ENCODE measurements at places on chromosomes 7 and 10.

DNA sequence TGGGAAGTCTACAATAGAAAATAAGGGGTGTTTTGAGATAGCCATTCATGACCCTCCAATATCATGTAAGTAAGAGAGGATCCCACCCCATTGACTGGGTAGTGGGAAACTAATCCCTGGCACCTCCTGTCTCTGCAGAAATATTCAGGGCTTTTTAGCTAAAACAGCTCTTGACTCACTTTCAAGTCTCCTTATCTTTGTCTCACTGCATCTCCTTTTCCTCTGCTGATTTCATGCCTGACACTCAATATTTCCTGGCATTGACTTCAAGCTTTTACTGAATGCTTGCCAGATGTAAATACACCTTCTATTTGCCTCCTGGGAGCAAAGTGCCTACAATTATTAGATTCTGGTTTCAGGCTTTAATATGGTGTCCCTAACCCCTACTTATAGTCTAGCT is 57.1 kb downstream of the CHRM2 start:
- no peak for DNase-seq

GRCh38 chr10:43197834-43198681 is 59.8 kb downstream of the CSGALNACT2 start:
- DNase-seq: peak; percentile 52

DNA sequence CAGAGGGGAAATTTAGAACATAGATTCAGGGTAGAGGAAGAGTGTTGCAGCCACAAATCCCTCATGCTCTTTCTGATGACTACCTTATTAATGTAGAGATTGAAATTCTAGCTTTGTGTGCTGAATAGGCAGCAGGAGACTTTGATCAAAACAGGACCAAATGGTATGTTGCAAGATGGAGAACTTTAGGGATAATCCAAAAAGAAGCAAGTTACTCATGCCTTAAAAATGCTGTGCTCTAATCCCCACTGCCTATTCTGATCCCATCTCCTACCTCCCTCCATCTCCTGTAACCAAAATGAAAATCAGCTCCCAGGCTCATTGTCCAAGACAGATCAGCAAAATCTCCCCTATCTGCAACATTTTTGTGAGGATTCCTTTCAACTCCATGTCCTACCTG is 31.3 kb downstream of the CH25H start:
- no peak for DNase-seq

DNA sequence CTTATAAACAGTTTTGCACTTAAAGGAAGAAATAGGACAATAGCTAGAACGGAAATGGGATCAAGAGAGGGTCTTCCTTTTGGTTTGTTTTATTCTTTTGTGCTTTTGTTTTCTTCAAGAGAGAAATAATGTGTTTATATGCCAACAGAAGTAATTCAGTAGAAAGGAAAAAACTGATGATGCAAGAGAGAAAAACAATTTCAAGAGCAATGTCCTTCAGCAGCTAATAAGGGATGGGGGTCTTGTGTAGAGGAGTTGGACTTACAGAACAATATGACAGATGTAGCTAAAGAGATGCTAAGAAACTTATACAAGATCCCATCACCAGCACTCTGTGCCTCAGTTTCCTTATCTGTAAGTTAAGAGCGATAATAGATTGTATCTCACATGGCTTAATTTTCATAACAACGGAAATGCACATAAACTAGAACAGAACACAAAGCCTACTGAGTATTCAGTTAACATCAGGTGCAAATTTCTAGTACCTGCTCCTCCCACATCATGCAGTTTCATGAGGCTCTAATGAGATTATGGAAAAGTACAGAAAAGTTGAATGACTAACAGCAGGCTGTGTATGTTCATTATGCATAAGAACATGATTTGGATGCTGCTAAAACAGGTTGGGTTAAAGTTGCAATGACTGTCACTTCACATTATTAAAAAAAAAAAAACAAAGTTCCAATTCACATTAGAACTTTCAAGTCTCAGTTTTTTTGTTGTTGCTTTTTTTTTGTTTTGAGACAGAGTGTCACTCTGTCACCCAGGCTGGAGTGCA is 17.2 kb downstream of the HERPUD2 start:
- no peak for DNase-seq

DNA sequence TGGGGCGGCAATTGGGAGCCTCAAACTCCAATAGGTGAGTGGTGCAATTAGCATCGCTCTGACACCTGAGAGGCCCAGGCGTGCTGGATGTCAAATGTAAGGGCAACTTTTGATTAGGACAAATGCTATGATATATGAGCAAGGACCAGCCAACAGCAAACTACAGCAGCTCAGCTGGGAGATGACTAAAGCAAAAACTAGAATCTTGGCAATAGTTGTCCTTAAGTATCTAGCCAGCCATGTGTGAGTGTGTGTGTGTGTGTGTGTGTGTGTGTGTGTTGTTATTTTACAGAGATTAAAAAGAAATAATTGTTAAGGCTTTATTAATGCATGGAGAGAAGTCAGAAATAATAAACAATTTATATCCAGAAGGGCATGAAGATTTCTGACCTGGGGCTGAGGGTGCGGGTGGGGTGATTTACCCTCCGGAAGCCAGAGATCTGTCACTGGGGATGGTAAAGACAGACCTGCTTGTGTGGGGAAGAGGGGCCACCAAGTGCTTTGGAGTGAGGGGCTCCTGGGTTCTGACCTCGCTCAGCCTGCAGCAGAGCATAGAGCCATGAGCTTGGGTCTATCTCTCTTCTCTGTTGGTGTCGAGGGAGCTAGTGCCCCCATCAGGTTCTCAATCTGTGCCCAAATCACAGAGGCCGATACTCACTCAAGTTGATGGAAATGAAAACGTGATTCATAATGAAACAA is 77.3 kb downstream of the EMX2 start:
- no peak for DNase-seq

DNA sequence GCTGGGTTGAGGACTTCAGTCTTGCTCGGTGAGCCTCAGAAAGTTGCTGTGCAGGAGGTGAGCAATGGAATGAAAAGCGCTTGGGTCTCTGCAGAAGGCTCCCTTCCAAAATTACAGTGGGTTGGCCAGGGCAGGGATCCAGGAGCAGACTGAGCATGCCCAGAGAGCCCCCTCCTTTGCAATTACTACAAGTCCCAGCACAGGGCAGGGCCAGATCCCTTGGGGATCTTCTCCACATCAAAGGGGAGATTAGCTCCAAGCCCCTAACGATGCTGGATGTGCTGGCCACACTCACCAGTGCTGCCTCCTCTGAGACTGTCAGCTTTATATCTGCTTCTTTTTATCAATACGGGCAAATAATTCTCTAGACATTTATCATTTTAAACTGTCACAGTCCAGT is 337.5 kb downstream of the RPS24 start:
- DNase-seq: no peak

- no peak for DNase-seq
Measured at GRCh38 chr10:59873896-59874295, 32.5 kb downstream of the CCDC6 start.

DNA sequence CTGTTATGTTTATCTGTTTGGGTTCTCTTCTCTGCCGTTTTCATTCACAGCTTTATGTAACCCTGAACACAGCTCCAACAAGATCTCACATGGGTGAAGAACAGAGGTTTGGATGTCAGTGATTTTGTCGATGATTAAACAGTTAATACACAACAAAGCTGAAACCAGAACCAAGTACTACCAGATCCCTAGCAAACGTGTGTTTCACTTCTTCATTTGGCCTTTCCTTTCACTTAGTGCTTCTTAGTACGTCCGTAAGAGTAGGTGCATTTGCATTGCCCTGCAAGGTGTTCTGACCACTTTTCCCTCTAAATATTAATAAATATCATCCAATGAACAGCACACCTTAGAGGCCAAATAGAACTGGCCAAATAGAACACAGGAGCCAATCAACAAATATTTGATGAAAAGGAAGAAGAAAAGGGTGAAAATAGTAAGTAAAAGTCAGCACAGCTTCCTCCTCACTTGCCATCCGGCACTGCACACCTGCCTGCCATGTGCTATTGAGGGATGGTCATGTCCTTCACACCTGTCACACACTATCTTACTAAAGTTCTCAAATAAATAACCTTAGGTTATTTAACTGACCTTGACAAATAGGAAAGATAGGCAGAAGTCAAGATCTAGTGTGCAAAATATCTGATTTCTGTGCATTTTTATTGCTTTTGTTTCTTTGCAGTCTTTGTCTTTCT is 252.6 kb upstream of the ANKRD30A start:
- DNase-seq: no peak

DNA sequence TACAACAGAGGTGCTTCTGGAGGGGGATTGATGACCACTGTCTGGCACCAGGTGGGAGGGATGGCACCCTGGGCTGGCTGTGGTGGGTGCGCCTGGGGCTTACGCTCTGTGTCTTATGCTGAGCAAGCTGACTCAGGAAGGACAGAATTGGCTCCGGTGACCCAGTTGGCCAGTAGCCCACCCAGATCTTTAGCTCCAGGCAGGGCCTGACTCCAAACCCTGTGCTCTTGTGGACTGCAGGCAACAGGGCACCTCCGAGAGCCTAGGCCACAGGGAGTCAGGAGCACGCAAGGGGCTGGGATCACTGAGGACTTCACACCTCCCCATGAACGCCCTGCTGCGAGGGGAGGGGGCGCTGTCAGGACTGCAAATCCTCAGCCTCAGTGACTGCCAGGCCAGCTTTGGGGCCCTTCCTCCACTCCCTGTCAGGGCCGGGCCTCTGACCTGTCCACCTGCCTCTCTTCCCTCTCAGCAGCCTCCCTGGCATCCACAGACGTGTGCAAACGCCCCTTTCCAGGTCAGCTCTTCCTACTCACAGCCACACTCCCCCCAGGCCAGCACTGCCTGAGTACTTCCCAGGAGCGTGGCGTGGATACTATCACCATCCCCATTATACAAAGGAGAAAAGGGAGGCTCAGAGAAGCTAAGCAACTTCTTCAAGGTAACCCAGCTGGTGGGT is 118.7 kb downstream of the SLIT1 start:
- no peak for DNase-seq

- DNase-seq: peak; percentile 84
Measured at GRCh38 chr7:4006687-4007086, 675.4 kb upstream of the FOXK1 start.

GRCh38 chr7:30764030-30764975 is 6.9 kb upstream of the MINDY4 start:
- DNase-seq: no peak

DNA sequence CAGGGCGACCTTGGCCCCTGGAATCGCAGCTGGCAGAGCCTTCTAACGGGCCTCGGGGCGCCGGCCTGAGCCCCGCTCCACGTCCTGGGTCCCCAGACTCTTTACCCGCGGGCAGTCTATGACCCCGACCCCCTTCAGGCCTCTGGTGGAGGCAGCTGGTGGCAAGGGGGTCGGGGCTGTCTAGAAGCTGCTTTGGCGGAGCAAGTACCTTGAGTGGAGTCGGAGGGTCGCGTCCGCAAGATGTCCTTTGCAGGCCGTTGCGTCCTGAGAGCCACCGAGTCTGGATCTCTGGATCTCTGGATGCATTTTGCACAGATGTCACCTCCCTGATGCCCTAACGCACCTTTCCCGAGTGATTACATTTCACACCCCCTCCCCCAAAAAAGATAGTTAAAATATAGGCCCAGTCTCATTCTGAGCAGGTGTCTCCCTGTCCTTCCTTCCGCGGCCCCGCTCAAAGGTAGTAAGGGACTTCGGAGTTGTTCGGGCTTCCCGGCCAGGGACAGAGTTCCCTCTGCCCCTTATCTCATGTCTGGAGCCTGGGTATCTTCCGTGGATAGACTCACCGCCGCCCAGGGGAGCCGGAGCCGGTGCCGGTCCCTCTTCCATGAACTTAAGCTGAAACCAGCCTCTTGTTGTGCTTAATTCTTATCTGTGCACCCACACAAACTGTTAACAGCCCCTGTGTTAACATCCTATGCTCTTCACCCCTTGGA is 457 bp downstream of the ACADSB start:
- DNase-seq: peak; percentile 57

- no peak for DNase-seq
Measured at GRCh38 chr10:114183563-114183962, 4.4 kb downstream of the TDRD1 start.

- no peak for DNase-seq
Measured at GRCh38 chr7:43078794-43079193, 33.7 kb upstream of the HECW1 start.

- no peak for DNase-seq
Measured at GRCh38 chr7:50276483-50276882, 28.0 kb upstream of the IKZF1 start.

DNA sequence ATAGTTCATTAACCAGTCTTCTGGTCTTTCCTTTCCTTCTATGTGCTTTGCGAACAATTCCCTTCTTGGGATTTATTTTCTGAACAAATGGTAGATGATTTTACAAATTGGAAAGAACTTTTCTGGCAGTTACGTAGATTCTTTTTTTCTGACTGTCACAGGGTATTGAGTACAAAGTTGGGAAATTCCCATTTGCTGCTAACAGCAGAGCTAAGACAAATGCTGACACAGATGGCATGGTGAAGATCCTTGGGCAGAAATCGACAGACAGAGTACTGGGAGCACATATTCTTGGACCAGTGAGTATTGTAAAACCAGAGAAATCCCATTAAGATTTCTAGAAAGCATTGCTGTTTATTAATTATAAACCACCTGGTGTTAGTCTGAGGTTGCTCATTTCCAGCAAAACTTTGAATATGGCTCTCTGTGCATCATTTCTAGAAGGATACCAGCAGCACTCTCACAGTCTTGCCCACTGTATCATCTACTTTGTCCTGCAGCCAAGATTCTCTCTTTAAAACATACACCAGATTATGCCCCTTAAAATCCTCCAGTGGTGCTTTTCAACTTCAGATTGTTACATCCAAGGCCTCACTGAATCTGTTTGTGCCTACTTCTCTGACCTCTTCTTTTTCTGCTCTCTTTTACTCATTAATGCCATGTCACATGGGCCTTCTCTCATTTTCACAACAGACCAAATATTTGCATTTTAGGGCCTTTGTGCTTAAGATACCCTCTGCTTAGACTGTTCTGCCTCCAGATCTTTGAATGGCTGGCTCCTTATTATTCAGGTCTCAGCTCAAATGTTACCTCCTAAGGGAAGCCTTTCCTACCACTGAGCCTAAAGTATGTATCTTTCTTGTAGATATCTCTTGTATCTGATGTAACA is 27.0 kb downstream of the DLD start:
- no peak for DNase-seq

DNA sequence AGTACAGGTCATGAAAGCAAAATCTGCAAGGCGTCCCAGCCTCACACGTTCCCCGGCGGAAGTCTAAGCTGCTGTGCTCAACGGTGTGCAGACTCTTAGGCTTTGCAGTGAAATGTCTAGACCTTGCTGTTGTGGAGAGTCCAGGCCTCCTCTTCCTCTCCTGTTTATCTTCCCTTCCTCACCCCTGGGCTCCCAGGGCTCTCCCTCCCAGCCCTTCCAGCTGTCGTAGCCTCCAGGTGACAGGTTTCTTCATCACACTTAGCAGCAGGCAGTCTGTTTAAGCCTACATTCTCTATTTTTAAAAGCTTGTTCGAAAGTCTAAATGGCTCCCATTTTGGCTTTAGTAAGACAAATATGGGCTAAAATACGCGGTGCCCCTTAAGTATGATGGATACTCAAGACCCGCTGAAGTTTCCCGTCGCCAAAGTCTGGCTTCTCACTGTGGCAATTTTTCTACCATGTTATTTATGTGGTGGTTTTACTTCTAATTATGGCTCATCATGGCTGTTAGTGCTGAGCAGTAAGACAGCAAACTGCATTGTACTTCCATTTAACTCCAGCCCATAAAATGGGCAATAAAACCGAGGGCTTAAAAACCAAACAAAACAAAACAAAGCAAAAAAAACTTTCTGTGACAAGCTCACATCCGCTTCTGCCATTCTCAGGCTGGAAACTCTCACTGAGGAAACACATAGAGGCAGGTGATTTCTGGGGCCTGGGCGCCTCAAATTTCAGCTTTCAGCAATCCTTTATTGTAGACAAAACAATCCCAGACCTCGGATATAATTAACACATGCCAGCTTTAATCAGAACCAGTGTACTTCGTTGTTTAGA is 243.2 kb downstream of the SNX10 start:
- no peak for DNase-seq
